ENCODE measurements at places on chromosomes 1 and 21. TPM values are rescaled to one million over a fixed set of nuclear protein-coding genes. Genes with fewer than 3 reads are reported as not detected.

IER5 gene
- total RNA-seq = 20.9 TPM

AGO1 gene
- total RNA-seq = 7.1 TPM

NPHS2 gene
- total RNA-seq = not detected

RIPK4 gene
- under 0.01 TPM for total RNA-seq

KRTAP13-2 gene
- not detected for total RNA-seq

TMEM269 gene
- under 0.01 TPM for total RNA-seq

Measured in pericardium fibroblast (primary cell).